ENCODE measurements at places on chromosomes 1 and 21. TPM values are rescaled to one million over a fixed set of nuclear protein-coding genes. Genes with fewer than 3 reads are reported as not detected.

- peak; percentile 47 for DNase-seq
Measured at GRCh38 chr1:37473431-37474045, 842 bp upstream of the ZC3H12A start.

Gene ARPC5
- 144 TPM for total RNA-seq

Gene FAM72A
- total RNA-seq: 3.7 TPM

DNA sequence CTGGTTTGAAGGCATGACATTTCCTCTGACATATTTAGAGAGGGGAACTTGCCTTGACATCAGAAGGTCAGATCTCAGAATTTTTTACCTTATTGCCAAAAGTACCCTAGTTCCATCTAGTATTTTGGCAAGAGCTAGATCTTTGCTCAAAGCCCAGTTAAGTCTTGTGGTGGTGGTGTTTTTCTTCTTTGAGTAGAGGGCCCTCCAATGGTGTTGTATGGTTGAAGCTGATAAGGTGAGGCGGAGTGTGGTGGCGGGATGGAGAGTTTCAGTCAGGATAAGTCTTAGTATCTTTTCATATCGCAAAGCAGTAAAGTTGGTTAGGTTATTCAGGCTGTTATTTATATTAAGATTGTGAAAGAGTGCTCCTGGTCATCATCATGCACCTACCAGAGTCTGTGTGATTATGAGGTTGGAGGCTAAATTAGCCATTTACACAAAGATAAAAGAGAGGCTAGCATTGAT is 20.1 kb upstream of the MACF1 start:
- no peak for DNase-seq

Gene ADORA3
- not detected for total RNA-seq

DNA sequence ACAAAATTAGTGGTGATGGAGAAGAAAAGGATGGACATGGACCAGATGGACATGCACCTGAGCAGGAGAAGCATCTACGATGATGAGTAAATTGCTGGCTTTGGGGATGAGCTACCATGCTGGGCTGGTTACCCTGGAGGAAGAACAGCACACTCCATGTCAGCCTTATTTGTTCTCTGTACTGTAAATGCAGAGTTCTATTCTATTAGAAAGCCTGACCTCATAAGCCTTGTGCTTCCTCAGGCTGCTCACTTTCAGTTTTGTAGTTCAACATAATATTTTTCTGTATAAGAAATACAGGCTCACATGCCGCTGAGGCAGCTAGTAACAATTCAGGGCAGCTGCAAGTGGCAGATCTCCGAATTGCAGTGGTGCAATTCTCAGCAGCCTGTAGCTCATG is 249.6 kb downstream of the PLA2G4A start:
- DNase-seq: no peak

GRCh38 chr1:218880484-218881060 is 293.1 kb upstream of the LYPLAL1 start:
- DNase-seq: no peak

Gene CYYR1
- total RNA-seq: 6.3 TPM

DNA sequence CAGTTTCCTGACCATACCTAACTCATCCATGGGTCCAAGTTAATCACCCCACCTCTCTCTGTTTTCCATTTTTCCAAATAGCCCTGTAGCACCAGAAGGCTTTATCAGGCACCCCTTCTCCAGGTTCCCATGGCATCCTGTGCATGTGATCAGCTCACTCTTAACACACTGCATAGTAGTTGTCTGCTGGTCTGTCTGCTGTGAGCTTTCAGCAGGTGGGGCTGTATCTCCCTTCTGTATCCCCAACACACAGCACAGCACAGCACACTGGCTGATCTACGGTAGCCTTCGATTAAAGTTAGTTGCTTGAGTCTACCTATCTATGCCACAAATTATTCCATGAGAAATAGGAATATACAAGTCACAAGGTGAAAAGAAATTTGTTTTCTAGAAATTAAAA is 54.3 kb upstream of the C1orf198 start:
- DNase-seq: peak; percentile 42

DNA sequence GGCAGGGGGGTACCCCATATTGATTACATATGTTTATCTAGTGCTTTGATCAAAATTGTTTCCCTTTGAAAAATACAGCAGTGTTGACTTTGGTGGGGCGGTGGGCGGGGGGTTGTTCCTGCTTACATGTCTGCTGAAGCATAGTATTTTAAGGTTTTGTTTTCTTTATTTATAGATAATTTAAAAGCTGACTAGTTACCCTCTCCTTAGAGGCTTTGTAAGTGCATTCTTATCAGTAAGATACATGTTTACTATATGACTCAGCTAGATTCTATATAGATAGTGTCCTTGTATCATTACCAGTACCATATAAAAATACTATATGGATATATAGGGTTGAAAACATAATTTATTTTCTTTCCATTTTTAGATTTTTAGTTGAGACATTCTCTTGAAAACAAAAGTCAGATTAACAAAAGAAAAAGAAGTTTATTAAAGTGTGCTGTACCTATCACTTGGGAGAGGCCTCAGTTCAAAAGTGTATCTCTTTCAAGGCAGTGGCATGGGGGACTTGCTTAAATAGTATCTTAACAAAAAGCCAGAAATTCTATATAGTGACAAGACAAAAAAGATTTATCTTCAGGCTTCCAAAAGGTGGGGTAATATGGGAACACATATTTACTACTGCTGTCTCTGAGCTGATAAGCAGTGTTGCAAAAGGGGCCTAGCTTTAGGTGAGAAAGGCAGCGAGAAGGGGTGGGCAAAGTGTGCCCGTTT is 79.0 kb downstream of the HS2ST1 start:
- DNase-seq: no peak

Gene ARHGAP29
- 201 TPM for total RNA-seq

GRCh38 chr1:167114725-167115124 is 20.9 kb downstream of the STYXL2 start:
- DNase-seq: no peak

Gene ZBTB40
- 9.7 TPM for total RNA-seq

DNA sequence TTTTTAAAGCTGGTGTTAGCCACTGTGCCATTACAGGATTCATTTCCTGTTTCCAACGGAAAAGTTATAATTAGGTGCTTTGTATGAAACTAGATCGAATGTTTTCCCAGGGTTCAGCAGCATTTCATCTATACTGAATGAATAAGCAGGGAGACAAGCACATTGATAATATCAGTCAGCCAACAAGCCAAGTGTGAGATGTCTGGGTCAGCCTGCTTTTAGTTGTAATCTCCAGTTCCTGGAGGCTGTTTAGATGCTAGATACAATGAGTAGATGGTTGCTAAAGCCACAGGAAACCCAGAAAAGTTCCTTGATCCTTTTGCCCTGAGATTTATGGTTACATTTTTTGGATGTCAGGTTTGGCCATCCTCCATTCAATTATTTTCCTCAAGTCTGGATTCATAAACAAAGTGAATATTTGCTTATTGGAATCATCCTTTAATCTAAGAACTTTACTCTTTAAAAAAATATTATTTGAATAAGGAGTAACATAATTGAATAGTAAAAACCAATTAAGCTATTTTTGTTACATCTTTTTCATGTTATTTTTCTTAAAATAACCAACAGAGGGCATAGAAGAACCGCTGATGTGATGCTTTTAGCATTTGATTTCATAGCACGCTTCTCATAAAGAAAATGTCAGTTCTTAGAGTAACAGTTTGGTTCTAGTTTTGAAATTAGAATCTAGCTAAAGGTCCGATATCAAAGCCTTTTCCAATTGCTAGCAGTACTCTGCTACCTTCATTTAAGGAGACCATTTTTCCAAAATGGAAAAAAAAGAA is 76.6 kb downstream of the HSPA13 start:
- peak; percentile 65 for DNase-seq

DNA sequence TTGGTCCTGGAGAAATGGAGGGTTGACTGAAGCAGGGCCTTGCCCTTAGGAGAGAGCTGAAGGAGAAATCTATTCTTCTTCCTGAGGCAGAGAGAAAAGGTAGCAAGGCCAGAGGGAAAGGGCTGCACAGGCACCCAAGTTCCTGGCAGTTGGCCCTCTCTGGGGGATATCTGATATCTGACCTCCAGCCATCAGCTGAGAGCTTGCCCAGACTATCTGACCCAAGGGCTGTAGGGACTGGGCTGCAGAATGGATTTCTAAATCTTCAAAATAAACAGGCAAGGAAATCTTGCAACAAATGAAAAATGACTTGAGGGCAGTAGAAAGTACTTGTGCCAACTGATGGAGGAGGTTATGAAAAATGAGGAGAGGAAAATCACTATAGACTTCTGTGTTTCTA is 498 bp upstream of the CLCA2 start:
- DNase-seq: no peak

DNA sequence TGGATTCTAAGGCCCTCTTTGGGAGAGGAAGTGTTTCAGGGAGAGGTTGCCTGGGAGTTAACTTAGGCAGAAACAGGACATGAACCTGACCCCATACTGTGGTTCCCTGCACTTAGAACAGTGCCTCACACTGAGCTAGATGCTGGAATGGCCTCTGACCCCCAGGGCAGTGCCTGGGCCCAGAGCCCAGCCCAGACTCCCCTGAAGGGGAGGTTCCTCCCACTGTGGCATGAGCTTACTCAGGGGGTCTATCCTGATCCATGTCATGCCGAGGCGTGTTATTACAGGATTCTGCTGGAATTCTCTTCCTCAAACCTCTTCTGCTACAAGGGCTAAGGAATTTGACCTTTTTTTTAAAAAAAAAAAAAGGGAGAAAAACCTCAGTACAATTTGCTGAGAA is 72.2 kb downstream of the MRPL37 start:
- no peak for DNase-seq
